ENCODE measurements at places on chromosomes 12 and 14. TPM values are rescaled to one million over a fixed set of nuclear protein-coding genes. Genes with fewer than 3 reads are reported as not detected.

CAPZA3 gene
- total RNA-seq: not detected

DCP1B gene
- 13.0 TPM for total RNA-seq

AQP2 gene
- not detected for total RNA-seq

FOXG1 gene
- total RNA-seq: not detected

C12orf60 gene
- 2.0 TPM for total RNA-seq

SLC41A2 gene
- total RNA-seq: 43.8 TPM

PTCSC3 gene
- total RNA-seq: not detected

CTDSP2 gene
- total RNA-seq: 126 TPM

All from subcutaneous adipose tissue (tissue), 4 donors.